ENCODE measurements at places on chromosomes 13 and 19.
A peak's percentile ranks its signal among the peaks of the same experiment; 100 is the strongest.

DNA sequence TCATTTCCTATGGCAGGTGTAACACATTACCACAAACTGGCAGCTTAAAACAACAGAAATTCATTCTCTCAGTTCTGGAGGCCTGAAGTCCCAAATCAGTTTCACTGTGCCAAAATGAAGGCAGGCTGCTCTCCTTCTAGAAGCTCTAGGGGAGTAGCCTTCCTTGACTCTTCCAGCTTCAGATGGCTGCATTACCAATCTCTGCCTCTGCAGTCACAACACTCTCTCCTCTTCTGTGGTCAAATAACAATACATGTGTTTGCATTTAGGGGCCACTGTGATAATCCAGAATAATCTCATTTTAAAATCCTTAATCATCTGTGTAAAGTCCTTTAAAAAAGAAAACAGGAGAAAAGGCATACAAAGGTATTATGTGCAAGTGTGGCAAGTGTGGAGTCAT lies 7.8 kb downstream of the DIAPH3 start:
- DNase-seq, result no peak

- DNase-seq, result no peak
These were observed 603 bp downstream of the ZC3H13 start for GRCh38 chr13:46051968-46052318.

- DNase-seq, result peak; percentile 75
These were observed 246.5 kb upstream of the ARGLU1 start for GRCh38 chr13:106814463-106814862.

DNA sequence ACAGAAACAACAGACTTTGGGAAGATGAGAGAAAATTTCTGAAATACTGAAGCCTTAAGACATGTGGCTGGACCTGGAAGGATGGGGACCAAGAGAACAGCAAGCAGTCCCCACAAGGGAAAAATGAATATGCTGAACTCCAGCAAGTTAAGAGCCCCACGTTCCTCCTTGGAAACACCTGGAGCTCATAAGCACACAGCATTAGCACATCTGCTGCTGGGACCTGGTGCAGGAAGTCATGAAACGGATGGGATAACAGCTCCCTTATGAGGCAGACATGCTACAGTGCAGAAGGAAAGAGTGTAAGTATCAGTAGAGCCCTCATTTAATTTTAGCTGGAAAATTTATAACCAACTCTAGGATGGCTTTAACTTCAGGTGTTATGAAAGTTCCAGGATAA lies 67.3 kb downstream of the SLC15A1 start:
- peak; percentile 91 for DNase-seq

- DNase-seq, result no peak
These were observed 9.0 kb upstream of the SOX1 start for GRCh38 chr13:112057736-112058518.

GRCh38 chr13:95355494-95355893 lies 54.2 kb upstream of the ABCC4 start:
- no peak for DNase-seq

DNA sequence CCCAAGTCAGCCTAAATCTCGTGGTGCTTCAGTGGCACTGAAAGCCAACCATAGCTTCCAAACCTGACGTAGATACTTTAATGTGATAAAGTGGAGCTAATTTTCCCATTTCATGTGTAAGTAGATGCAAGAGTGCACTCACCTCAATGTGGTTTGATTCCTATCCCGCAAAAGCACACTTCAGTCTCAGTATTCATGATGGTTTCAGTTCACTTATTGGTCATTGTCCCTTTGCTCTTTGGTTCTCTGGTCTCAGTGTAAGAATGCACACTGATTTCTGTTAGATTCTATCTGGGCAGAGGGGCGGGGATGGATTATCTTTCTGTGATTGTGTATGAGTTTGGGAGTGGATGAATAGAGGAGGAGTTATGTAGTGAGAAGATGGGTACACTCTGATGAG lies 340.6 kb downstream of the KCNRG start:
- DNase-seq, result no peak

DNA sequence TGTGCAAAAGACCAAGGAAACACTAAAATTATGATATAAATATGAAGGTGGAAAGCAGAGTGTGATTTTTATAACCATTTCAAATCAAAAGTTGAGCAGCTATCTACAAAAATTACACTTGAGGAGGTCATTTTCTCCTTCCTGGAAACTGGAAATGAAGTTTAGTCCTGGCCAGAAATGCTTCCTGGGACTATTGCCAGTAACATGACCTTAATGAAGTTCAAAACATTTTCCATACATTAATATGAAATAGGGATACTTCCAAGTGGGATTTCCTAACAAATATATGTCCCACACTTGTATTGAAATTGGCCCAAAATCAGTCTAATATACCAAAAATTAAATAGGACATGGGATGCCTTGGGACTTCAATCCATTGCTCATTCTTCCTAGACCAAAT lies 1556.8 kb upstream of the MIR17HG start:
- peak; percentile 86 for DNase-seq

Measured in muscle of leg (tissue), 16 donors.